ENCODE measurements at places on chromosomes 7 and 10.

DNA sequence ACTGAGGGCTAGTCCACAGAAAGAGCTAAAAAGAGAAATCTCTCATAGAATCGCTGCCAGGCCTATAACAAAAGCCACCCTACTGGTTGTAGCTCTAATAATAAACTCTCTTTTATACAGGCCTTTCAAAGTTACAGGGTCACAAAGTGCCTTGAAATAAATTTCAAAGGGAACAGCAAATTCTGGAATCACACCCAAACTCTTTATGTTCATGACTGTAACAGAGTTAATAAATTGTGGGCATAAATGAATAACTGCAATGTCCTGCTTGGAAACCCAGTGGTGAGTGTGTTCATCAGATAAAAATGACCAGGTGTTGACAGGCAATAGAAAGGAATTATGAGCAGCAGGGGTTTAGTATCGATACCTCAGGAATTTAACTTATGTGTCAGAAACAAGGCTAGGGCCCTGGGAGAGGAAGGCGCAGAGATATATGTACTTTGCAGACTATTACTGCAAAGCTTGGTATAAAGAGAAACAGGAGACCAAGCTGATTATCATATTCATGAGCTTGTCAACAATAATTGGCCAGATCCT lies 9.3 kb downstream of the CDC14C start:
- no peak for DNase-seq

DNA sequence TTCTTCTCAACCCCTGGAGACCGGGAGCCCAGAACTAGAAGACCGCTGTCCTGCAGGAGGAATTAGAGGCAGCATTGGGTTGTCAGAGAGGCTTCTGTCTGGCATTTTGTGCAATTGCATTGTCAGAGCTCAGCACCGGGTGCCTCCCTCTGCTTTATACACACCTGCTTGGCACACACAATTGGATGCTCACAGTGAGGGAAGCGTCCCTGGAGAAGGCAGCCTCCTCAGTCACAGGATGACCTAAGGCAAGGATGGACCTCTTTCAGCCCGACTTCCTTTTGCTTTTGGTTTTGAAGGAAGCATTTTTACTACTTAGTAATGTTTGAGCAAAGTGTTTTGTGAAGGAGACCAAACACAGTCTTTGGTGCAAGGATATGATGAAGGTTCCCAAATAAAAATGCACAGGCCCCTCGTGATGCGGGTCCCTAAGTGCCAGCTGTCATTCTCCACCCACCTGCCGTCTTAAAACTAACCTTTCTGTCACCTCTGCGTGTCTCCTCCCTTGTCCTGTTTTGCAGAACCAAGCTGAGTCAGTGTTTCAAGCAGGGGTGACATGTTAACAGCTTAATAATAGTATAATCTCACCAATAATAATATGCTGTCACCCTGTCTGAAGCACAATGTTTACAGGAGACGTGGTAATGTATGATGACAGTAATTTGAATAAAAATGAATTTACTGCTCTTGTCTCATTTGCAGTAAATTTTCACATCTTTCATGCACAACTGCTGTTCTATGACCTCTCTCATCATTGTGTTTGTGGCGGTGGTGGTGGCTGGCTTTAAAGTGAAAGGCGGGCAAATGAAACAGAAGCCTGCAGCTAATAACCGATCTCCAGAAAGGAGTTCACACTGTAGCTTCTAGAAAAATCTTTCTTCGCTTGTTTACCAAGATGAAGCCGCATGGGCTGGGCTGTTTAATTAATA lies 430.2 kb upstream of the MKI67 start:
- no peak for DNase-seq

DNA sequence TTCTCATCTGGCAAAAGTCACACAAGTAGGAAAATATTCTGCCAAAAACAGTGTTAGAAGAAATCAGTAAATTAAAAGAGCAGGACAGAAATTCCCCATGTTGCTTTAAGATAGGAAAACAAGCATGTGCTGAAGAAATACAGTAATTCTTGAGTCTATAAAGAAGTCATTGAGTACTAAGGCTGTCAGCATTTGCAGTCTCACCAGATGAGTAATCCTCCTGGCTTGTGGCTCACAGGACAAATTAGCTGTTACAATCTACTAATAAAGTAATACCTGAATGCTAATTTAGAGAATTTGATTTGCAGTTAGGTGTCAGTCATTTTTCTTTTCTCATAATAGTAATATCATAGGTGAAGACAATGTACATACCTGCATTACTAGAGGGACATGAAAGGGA lies 1158.9 kb upstream of the CELF2 start:
- DNase-seq = no peak

GRCh38 chr7:139639563-139639962 lies 116.1 kb downstream of the CLEC2L start:
- no peak for DNase-seq

- no peak for DNase-seq
These were observed 28.6 kb downstream of the KAT6B start for GRCh38 chr10:74855027-74855426.

DNA sequence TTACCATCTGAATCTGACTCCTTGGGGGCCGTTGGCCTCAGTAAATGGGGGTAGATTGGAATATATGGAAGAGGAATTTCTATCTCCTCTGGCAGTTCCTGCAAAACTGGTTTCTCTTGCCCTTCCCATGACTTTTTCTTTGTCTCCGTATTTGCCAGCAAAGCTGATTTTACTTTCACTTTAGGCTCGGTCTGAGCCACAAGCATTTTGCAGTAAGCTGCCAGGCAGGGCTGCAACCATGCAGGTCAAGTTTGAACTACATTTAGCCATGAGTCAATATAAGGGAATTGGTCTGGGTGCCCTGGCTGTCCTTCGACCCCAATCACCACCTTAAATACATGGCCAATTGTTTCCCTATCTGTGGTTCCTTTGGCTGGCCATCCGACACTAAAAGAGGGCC lies 104.3 kb downstream of the TRIM24 start:
- DNase-seq = no peak

- DNase-seq = no peak
These were observed 48.4 kb upstream of the SEMA3C start for GRCh38 chr7:80967071-80967916.

DNA sequence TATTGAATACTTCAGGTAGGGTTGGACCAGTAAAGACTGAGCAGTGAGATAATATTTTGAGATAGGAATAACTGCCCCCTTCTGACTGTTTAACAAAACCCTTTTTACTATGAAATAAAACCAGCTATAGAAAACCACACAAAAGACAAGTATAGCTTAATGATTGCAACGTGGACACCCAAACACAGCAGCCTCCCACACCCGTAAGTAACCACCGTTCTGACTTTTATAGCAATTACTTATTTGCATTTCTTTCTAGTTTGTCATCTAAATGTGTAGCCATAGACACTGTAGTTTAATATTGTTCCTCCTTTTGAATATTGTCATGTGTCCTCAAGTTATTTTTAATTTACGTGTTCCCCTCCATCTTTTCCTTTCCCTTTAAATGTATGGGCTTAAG lies 42.9 kb upstream of the SYPL1 start:
- no peak for DNase-seq

Measured in NK-92 treated with Interleukin-12 subunit alpha and Interleukin-12 subunit beta, amount 100 ng/mL, for 24 hours (cell line).